ENCODE measurements at places on chromosomes 5 and 9.

DNA sequence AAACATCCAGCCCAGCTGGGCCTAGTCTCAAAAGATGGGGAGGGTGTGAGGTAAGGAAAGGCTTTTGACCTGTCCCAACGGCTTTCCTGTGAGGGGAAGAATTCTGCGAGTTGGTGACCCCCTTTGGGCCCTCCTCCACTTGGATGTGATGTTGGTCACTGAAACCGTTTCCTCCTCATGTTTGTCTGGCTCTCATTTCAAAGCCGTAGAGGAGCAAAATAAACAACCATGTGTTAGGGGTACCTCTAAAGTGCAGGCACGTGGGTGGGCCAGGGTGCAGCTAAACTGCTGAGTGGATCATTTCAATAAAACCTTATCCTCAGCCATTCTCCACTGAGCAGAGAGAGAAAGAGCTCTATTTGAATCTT is 84.3 kb upstream of the MELK start:
- no peak for DNase-seq

DNA sequence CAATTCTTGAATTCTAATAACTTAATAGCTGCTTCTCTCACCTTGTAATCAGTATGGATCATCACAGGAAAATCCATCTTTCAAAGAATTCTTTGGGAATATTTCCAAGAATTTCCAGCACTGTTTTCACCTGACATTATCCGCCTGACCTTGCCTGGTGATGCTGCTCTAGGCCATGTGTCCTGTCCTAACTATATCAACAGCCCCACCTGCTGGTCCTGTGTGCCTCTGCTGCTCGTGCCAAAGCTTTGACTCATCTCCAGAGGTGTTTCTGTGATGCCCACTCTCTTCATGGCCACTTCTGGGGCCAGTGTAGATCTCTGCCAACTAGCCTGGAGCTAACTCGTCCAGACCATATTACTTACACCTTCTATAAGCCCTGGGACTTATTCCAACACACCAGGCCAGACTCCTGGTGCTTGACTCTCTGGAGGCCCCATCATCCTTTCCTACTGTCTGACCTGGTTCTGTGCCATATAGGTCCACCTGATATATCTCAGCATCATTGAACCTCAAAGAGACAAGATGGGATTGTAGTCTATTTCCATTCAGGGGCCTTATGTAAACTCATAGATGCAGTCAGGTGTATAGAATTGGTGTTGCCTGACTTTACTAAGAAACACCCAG is 67.5 kb upstream of the CKMT2 start:
- peak; percentile 41 for DNase-seq

- no peak for DNase-seq
Measured at GRCh38 chr9:128713941-128714573, 9.9 kb downstream of the ZDHHC12 start.

- no peak for DNase-seq
Measured at GRCh38 chr5:157271740-157272271, 5.9 kb downstream of the CYFIP2 start.

DNA sequence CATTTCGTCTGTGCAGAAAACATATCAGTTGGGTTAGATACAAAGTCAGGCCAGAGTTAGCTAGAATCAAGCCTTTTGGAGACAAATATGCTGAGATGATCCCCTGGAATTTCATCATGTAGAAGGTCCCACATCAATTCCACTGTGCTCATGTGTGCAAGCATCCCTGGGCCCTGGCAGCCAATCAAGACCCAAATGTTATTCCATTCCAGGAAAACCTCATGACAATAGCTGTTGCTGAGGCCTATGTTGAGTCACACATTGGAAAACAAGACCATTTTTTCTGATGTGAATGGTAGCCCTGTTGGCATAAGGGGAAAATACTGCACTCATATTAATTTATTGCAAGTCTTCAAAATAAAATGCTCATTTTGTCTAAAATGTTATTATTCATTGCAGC is 11.5 kb downstream of the SPOCK1 start:
- DNase-seq = no peak

DNA sequence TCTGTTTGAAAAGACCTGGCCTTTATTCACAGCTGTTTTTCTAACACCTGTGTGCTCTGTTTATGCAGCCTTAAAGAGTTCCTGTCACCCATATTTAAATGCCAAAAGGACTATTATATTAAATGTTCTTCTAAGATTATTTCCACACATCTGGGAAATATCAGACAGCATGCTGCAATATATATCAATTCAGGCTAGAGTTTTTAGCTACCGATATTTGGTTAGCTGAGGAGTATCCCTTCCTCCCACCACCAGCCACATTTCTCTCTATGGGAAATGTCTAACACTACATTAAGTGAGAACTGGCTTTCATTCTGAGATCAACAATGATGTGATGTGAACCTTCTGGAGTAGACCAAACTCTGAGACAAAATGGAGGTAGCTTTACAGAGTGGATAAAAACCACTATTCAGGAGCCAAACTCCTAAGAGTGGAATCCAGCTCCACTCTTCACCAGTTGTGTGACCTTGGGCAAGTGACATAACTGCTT is 509.2 kb downstream of the ZNF608 start:
- DNase-seq = no peak

- DNase-seq = no peak
Measured at GRCh38 chr5:113673041-113673440, 159.5 kb downstream of the YTHDC2 start.

DNA sequence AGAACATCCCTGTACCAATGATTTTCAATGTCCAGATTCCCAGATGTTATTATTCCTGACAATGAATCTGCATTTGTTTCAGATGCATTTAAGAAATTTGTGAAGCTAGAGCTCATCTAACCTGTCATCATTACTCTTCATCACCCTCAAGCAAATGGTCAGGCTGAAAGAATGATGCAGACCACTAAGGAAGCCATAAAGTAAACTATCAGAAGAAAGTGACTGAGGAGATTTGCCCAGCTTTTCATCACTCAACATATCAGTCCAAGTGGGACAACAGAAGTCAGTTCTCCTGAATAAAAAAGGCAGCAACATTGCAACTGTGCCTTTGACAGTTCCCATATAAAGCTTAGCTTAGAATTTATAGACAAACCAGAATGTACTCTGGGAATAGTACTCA is 419.9 kb downstream of the PDE4D start:
- no peak for DNase-seq

DNA sequence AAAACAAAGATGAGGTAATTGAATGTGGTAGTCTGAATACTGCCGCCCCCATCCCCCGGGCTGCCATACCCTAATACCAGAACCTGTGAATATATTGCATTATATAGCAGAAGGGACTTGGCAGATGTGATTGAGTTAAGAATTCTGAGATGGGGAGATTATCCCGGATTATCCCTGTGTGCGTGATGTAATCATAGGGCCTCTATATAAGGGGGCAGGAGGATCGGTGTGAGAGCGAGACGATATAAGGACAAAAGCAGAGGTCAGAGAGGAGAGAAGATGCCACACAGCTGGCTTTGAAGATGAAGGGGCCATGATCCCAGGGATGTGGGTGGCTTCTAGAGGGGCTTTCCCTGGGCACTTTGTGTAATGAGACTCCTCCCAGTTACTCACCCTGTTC is 101.7 kb upstream of the TLE1 start:
- no peak for DNase-seq

GRCh38 chr5:118461436-118461835 is 526.9 kb downstream of the DTWD2 start:
- DNase-seq = no peak

DNA sequence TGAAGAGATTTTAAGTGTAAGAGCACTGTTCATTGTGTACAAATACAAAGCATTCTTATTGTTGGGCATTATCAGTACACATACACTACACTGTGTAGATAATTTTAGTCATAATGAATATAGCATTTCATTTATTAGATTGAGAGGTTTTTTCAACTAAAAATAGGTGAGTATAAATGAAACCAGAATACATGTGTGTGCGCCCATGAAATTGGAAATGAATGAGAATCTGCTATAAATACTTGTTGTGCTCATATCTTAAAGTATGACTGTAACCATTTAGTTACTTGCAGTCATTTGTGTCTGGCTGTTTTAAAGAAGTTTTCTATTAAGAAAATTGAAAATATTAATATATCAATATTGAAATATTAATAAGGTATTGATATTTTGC is 189.0 kb upstream of the MEF2C start:
- DNase-seq = no peak
